Activated gamma-delta T cell treated with Interleukin-2 at 50 U/mL for 16 hours (primary cell): ENCODE measurements at places on chromosomes 3 and 15.

DNA sequence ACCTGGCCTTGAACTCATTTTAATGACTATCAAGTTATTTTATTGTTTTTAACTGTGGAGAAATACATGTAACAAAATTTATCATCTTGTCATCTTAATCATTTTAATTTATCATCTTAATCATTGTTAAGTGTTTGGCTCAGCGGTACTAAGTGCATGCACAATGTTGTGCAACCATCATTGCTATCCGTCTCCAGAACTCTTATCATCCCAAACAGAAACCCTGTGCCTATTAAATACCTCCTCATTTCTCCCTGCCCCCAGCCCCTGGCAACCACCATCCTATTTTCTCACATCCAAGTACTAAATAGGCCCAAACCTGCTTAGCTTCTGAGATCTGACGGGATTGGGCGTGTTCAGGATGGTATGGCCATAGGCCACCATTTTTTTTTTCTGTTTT, 51.5 kb upstream of the UBP1 start:
- no peak for DNase-seq

DNA sequence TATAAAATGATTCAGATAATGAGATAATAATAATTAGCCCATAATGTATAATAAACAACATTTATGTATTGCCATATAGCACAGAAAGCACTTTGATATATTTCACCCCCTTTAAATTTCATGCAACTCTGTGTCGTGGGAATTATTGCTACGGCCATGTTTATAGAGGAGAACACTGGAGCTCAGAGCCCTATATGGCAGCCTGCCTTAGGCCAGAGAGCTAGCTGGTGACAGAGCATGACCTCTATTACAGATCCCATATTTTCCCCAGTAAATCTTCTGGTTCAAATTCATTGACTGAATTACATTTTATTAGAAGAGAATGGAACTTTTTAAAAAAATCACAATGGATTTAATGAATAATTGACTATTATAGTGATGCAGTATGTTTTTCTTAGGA, 25.0 kb downstream of the USP13 start:
- DNase-seq = no peak

GRCh38 chr3:31777092-31777491, 204.0 kb downstream of the OSBPL10 start:
- DNase-seq = no peak

DNA sequence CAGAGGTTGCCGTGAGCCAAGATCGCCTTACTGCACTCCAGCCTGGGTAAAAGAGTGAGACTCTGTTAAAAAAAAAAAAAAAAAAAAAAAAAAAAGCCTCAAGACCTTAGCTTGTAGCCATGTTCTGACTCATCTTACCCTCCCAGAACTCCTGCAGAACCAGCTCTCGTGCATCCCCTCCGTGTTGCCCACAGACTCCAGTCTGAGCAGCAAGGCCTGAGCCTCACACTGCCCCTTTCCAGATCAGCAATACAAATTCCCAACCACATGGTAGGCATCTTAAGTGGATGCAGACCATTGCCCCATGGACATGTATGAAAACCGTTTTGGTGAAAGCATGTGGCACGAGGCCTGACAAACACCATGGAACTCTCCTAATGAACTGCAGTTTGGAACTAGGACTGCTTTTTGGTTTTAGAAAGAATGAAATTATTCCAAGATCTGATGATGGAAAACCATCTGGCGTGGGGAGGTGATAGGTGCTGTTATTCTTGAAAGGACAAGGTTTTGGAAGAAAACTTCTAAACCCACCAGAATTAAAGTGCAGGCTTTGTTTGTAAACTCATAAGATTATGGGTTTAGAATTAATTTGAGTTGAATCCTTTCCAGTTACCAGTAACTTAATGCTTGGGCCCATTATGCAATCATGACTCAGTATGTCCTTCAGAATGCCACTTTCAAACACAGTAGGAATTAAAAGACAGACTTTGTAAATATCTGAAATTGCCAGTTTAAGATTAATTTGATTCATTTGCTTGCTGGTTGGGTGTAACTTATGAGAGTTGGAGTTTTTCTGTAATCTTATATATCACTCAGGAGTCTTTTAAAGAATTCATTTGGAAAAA, 163.7 kb upstream of the LRTM1 start:
- no peak for DNase-seq

DNA sequence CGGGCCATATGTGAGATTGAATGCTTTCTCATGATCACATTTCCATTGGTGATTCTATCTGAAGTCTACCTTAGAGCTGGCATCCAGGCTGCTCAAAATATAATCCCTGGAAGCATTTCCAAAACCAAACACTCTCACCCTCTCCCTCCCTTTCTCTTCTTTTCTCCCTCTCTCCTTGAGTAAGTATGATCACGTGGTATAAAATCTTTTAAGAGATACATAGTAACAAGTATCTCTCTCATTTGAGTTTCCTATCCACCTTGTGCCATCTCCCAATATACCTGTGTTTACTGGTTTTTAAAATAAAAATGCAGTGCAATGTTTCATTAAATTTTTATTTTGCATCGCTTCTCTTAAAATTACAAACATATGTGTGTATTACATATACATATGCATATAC, 350.9 kb upstream of the KCNH8 start:
- no peak for DNase-seq

DNA sequence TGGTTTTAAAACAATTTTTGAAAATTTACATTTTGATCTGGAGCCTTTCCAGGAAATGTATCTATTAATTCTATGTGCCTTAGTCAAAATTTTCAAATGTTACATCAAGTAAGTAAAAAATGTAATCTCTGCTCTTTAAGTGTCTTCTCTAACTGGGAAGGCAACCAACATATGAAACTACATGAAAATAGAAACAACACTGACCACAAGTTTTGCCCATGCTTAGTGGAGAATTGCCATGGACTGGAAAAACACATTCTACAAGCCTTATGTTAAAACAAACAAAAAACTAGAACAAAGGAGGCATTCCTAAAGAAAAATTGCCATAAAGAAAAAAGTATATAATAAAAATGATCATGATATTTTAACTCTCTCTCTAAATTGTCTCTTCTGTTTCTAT, 75.9 kb upstream of the SPRED1 start:
- DNase-seq = no peak

GRCh38 chr3:95926904-95927501, 887.4 kb upstream of the EPHA6 start:
- DNase-seq = no peak

DNA sequence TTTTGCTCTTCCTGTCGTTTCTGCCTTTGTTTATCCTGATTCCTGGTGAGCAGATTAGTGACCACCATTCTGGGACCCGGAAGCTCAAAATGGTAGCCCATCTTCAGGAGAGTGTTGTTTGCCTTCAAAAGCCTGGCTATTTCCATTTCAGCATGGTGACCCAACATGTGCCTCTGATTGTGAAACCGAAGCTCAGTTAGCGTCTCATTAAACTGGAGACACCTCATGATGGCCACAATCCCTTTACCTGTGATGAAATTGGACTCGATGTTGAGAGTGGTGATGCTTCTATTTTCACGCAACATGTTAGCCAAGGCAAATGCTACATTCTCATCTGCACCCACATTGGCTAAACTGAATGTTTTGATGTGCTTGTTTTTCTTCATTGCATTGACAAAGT, 3.3 kb downstream of the LMOD3 start:
- no peak for DNase-seq

DNA sequence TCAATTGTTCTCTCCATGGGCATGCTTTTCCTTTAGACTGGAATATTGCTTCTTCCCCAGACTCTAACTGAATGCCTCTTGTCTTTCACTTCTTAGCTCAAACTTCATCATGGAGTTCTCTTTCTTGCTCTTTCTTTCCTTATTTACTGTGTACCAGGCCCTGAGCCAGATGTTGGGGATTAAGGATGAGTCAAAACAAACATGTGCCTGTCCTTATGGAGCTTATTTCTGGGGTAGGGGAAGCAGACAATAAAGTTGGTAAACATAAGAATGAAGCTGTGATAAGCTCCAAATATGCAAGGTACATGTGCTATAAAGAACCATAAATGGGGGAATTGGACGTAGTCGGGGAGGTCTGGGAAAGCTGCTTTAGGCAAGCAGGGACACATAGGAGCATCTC, 145.8 kb downstream of the ALDH1A2 start:
- no peak for DNase-seq

GRCh38 chr3:50515565-50516439, 12.4 kb upstream of the CACNA2D2 start:
- DNase-seq = no peak

DNA sequence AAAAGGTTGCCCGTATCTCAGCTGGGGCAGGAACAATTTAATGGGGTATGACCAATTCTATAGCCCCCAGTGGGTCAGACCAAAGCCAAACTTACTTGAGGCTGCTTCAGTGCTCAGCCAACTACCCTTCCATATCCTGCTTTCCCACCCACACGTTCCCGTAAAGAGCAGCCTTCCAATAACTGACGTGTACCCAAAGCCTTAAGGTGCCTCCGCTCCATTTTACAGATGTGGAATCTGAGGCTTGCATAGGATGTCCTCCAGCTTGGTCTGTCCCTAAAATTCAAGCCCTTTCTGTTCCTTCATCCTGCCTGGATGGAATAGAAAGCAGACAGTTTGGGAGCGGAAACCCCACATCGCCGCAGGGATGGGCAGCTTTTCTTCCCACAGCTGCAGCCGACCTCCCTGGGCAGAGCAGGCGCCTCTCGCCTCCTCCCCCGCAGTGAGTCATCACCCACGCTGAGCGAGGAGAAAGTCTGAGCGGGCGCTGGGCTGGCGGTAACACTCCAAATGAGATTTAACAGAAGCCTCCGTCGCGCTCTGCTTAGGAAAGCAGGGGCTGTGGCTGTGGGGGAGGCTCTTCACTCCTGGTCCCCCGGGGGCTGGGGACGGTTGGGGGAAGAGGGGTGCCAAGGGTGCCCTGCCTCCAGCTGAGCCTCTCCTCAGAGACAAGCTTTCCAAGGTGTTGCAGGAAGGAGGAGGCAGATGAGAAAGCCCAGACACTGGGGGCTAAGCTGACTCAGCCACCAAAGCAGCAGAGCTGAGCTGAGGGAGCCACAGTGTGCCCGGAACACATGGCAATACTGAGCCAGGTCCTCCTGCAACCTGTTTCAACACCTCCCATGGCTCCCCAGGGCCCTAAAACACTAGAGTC, 57.8 kb upstream of the HRH1 start:
- DNase-seq = peak; percentile 22

DNA sequence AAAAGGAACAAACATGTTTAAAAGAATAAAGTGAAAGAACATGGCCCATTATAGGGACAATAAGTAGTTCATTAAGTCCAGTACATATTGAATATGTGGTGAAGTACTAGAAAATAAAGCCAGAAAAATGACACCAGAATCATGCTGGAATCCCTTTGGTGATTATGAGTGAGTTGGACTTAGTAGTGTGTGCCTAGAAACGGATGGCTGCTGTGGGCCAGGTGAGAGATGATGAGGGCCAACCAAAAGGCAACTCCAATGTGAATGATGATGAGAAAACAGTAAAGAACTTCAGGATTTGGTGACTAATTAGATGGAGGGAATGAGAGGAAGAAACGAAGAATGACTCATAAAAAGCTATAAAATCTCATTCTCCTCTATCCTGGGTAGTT, 3.3 kb downstream of the CRYGS start:
- no peak for DNase-seq

GRCh38 chr15:41995476-41995855, 23.1 kb upstream of the EHD4 start:
- DNase-seq = no peak

- no peak for DNase-seq
Observed at GRCh38 chr15:71757741-71758530, 52.4 kb upstream of the NR2E3 start.

GRCh38 chr3:106540743-106541142, 671.9 kb upstream of the CBLB start:
- no peak for DNase-seq

- no peak for DNase-seq
Observed at GRCh38 chr3:138124706-138125355, 7.4 kb downstream of the A4GNT start.

- DNase-seq = no peak
Observed at GRCh38 chr3:188712248-188712924, 459.4 kb upstream of the TPRG1 start.

GRCh38 chr3:155647206-155647605, 97.7 kb downstream of the PLCH1 start:
- DNase-seq = no peak

- DNase-seq = no peak
Observed at GRCh38 chr3:130081351-130081881, at the start of gene ALG1L2. Gene ALG1L2, plus strand, starts transcription at chr3:130081831. Its CDS starts 186 bp downstream, at chr3:130082017.

- DNase-seq = no peak
Observed at GRCh38 chr3:136698361-136698760, 53.8 kb downstream of the STAG1 start.

DNA sequence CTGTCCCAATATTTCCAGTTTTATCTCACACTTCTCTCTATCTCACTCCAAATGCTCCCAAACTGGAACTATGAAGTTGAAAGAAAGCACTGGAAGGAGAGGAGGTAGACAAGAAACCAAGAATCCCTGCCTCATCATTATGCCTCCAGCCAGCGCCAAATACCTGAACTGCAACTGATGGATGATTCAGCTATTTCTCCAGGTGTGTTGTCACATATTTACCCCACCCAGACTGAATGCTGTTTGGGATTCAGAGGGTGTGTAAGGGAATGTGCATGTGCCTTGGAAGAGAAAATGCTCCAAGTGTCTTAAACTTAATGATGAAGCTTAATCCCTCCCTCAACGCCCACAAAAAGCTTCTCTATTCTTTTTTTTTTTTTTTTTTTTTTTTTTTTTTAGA, 269.5 kb upstream of the ATP11B start:
- DNase-seq = no peak

DNA sequence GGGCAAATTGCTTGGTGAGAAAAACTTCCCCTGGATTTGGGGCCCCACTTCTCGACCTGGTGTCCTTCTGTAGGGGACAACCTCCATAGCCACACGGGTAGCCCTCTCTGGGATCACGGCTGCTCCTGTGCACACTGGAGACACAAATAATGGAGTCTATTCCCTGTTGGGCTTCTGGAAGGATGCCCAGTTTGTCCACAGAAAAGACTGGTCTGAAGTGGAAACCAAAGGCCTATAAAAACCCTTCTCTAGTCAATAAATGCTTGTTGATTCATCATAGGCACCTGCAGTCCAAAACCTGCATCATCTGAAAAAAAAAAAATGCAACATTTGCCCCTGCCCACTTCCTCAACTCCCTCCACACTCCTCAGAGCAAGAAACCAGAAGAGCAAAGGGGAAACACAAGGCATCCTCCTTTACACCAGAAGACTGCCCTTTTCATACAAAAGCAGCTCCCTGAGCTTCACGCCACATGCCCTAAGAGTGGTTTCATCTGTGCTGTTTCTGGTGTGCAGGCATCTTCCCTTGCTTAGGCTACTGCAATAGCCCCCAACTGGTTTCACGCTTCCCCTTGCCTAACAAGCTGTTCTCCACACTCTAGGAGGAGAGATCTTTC, 36.3 kb downstream of the SRGAP3 start:
- no peak for DNase-seq

GRCh38 chr15:31803388-31803884, 226.9 kb upstream of the CHRNA7 start:
- no peak for DNase-seq

DNA sequence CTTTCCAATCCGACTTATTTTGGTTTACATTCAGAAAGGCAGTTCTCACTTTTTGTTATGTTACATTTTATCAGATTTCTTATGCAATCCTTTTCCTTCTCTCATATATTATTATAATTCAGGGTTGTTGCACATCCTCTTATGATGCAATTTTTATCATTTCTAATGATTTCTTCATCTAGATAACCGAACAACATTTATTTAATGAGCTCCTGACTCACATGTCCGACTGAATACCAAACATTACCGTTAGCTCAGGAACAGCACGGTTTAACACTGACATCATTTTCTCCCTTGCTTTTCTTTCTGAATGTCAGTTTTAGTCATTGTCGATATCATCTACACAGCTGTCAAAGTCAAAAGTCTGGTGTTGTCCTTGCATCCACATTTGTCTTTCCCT, 199.2 kb downstream of the BCHE start:
- no peak for DNase-seq
